ENCODE measurements at places on chromosomes 1 and 21. TPM values are rescaled to one million over a fixed set of nuclear protein-coding genes. Genes with fewer than 3 reads are reported as not detected.

DNA sequence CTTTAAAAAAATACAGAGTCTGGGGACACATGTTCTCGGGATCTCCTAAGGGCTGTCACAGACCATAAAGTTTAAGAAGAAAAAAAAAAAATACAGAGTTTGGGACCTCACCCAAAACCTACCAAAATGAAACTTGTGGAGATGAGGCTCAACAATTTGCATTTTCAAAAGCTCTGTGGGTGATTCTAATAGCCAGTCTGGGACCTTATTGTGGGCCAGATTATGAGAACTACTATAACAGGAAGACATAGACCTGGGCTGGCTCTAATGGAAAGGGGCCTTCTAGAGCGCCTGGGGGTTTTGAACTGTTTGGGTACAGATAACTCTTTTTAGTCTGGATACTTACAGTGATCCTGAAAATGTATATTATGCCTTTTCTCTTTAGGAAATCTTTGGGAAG, 69.1 kb downstream of the LAMC1 start:
- DNase-seq, result no peak

DNA sequence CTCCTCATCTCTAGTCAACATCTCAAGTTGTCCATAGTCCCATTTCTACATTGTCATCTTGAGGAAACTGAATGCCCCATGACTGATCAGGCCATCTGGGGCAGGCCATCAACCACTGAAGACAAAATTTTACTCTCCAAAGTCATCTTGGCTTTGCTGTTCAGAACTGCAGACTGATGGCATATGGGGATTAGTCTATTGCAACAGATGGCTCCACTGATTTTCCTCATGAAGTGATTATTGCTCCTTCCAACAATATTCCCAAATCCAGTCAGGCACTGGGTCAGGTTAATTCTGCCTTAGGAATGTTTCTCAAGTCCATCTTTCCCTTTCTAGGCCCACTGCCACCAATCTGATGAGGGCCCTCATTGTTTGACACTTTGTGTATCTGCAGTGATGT, 101.7 kb downstream of the ESRRG start:
- no peak for DNase-seq

- no peak for DNase-seq
Observed at GRCh38 chr1:21707086-21707840, 38.1 kb upstream of the RAP1GAP start.

DNA sequence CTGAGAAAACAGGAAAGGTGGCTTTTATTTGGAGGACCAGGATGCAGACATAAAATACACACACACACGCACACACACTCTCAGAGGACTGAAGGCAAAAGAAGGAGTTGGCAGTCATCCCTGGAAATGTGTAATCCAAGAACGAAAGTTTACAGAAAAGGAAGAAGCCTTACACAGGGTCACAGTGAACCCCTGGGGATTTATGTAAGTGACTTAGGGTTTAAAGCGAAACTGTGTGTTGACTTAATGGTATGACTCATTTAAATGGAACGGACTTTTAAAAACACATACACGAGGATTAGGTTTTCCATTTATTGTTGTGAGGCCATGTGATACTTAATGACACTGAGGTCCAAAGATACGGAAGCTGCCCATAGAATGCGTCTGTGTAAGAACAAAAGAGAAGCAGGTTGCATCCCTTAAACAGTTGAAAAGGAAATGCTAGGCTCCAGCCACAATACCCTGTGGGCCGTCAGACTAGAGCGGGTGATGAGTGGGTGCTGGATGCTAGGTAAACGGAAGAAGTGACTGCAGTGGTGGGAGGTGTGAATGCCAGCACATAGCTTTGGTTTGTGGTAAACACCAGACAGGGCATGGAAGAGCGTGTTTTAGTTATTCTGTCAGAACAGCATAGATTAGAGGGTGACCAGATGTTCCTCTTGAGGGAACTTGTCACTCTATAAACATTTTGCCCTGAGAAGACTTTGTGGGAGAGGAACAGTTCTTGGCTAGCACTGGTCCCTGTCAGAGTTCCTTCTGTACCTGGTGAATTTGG, 21.6 kb upstream of the BCL10 start:
- DNase-seq, result peak; percentile 83

DNA sequence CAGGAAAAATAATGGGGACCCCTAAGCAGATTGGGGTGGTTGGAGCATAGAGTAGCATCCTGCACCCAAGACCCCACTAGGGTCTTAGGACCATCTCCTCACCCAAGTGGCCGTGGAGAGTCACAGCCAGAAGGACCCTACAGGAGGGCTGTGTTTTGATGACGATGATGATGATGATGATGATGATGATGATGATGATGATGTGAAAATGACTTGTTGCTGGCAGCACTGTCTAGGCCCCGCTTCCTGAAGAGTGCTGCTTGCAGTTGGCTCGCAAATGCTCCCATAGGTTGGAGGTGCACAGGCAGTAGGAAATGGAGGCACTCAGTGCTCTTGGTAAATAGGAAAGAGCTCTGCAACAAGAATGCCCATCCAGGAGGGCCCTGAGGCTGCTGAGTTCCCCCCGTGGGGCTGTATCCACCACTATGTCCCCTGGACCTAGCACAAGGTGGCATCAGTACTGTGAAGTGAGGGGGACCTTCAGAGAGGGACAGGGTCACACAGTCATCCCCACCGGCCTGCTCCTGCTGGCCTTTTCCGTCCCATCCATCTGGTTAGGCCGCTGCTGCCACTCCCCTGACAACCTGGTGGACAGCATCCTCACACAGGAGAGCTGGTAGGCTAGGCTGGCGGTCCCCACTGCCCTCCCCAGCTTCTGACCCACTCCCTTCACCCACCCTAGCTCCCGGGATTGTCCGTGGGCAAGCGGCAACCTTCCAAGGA, 139.6 kb downstream of the FOXD2 start:
- no peak for DNase-seq

Gene S100A12
- 1.1 TPM for polyA plus RNA-seq

DNA sequence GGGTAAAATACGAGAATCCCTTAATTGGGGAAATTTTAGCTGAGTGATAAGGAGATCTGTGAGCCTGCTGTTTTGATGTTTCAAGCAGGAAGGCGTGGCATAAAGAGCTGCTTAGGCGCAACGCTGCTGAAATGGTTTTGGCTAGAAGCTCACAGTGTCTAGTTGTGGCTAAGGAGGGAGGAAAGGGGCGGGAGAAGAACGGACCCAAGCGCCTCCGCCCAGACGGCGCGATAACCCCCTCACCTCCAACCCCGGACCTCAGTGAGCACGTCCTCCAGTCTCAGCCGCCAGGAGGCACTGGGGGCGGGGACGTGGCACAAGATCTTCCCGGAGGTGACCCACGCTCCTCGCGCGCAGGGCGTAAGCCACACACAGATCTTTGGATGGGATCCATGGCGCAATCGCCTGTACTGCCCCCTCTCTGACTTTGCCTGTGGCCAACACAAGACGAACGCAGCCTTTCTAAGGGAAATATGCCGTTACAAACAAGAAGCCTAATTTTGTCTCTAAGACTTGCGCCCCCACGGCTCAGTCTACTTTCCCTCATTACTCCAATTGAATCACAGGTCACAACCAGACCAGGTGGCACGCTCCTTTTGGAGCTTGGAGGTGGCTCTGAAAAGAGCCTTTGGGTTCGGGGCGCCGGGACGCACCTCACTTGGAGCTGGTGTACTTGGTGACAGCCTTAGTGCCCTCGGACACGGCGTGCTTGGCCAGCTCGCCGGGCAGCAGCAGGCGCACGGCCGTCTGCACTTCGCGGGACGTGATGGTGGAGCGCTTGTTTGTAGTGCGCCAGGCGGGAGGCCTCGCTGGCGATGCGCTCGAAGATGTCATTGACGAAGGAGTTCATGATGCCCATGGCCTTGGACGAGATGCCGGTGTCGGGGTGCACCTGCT, 23.4 kb upstream of the RNF187 start:
- DNase-seq, result peak; percentile 34

GRCh38 chr1:205504311-205505075, at the start of gene CDK18:
Gene CDK18 (plus strand): TSS chr1:205504669. CDS start chr1:205523168, 18,499 bp downstream.
- DNase-seq, result peak; percentile 81

Gene LRRC53
- not detected for polyA plus RNA-seq

GRCh38 chr1:54110996-54111395, 41.8 kb downstream of the CDCP2 start:
- DNase-seq, result no peak

Gene MIXL1
- polyA plus RNA-seq, result 2.2 TPM

DNA sequence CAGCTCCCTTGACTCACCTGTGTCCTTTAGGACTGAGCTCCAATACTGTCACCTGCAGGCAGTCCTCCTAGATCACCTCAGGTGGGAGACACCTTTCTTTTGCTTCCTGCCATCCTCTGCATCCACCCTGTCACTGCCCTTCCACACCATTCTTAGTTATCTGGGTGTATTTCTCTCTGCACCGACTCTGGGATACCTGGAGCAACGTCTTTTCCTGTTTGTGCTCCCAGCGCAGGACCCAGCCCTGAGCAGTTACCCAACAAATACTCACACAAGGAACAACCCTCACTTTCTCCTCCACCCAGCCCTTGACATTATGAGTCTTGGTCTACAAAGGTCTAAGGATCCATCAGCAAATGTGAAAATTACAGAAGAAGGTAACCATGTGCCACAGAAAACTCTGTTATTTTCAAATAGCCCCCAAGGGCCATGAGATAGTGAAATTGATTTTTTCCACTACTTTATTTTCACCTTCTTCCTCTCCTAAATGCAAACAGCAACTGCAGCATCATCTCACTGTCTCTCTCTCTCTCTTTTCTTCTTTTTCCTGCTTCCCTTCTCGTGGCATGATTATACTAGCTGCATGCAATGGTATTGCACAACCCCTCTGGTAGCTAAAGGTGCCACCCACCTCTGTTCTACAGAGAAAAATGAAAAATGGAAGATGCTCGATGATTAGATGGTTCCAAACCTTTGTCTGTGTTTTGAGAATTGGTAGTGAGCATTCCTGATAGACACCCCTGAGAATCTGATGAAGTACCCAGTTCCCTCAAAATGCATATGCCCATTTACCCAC, 89.0 kb downstream of the MIS18A start:
- no peak for DNase-seq

- DNase-seq, result peak; percentile 69
Observed at GRCh38 chr1:209823143-209824041, 4.4 kb upstream of the UTP25 start.

DNA sequence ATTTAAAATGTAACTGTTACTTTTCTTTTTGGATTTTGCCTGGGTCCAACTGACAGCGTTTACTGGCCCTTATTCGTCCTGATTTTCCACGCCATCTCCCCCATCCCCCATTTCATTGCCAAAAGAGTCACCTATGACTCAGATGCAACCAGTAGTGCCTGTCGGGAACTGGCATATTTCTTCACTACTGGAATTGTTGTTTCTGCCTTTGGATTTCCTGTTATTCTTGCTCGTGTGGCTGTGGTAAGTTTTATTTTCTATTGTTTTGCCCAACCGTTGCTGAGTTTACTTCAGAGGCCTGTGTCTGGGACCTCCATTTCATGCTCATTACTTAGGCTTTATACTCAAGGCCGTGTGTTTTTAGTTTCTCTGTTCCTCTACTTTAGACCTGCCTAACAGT, 9.3 kb downstream of the LEPR start:
- DNase-seq, result no peak

DNA sequence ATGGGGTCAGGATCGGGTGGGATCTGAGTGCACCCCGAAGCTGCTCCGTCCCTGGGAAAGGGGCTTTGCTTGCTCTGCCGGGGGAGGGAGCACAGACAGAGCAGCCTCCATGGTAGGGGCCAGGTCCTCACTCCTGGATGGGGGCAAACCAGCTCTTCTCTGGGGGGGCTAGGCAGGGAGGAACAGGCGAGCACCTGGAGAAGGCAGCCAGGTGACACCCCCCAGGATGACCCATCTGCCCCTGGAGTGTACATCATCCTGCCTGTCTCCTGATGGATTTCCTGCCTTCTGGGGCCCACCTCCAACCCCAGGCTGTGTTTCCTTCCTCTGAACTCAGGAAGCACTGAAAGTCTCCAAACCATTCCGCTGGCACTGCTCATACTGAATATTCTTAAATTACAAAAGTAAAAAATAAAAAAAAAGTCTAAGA, 248.0 kb downstream of the RHOU start:
- no peak for DNase-seq

Gene ADCY10
- polyA plus RNA-seq, result 1.0 TPM

Gene ELAPOR1
- polyA plus RNA-seq, result 1.8 TPM

Gene FCRLA
- 0.31 TPM for polyA plus RNA-seq

- DNase-seq, result no peak
Observed at GRCh38 chr1:66261364-66261763, 272.6 kb upstream of the SGIP1 start.

Gene MAN1C1
- 24.6 TPM for polyA plus RNA-seq

All from hepatocyte (in vitro differentiated cells).